ENCODE measurements at places on chromosomes 3 and 15. TPM values are rescaled to one million over a fixed set of nuclear protein-coding genes. Genes with fewer than 3 reads are reported as not detected.

GRCh38 chr3:144770915-144771351, 799.3 kb downstream of the DIPK2A start:
- H3K27me3 ChIP-seq = no peaks in the 10 kb centered on the region
- no peaks in the 10 kb centered on the region for H3K4me1 ChIP-seq
- no peak overlapping the region for H3K27ac ChIP-seq
- H3K36me3 ChIP-seq = no peaks in the 10 kb centered on the region
- no peak overlapping the region for H3K4me3 ChIP-seq
- DNase-seq = no peak

The SUCNR1 gene
- total RNA-seq = 2.0 TPM

- no peaks in the 10 kb centered on the region for H3K4me1 ChIP-seq
- DNase-seq = no peak
- no peaks in the 10 kb centered on the region for H3K27me3 ChIP-seq
- no peak overlapping the region for H3K27ac ChIP-seq
- no peak overlapping the region for H3K4me3 ChIP-seq
- H3K36me3 ChIP-seq = no peaks in the 10 kb centered on the region
Observed at GRCh38 chr3:55690726-55691125, 203.6 kb upstream of the WNT5A start.

- no peak overlapping the region for H3K4me3 ChIP-seq
- no peak overlapping the region for H3K27ac ChIP-seq
- no peaks in the 10 kb centered on the region for H3K27me3 ChIP-seq
- no peak for DNase-seq
- H3K36me3 ChIP-seq = no peaks in the 10 kb centered on the region
Observed at GRCh38 chr3:172692751-172693338, 18.0 kb downstream of the NCEH1 start.

GRCh38 chr15:38853608-38854007, 289.0 kb upstream of the RASGRP1 start:
- H3K36me3 ChIP-seq = no peaks in the 10 kb centered on the region
- no peak overlapping the region for H3K27ac ChIP-seq
- no peaks in the 10 kb centered on the region for H3K4me1 ChIP-seq
- H3K4me3 ChIP-seq = no peak overlapping the region
- H3K27me3 ChIP-seq = no peaks in the 10 kb centered on the region

The CADM2 gene
- 0.06 TPM for total RNA-seq

- no peaks in the 10 kb centered on the region for H3K36me3 ChIP-seq
- DNase-seq = no peak
- H3K27ac ChIP-seq = no peak overlapping the region
- H3K4me3 ChIP-seq = no peak overlapping the region
- no peaks in the 10 kb centered on the region for H3K4me1 ChIP-seq
Observed at GRCh38 chr15:49848282-49848724, 227.5 kb downstream of the DTWD1 start.

The ZPLD1 gene
- not detected for total RNA-seq

DNA sequence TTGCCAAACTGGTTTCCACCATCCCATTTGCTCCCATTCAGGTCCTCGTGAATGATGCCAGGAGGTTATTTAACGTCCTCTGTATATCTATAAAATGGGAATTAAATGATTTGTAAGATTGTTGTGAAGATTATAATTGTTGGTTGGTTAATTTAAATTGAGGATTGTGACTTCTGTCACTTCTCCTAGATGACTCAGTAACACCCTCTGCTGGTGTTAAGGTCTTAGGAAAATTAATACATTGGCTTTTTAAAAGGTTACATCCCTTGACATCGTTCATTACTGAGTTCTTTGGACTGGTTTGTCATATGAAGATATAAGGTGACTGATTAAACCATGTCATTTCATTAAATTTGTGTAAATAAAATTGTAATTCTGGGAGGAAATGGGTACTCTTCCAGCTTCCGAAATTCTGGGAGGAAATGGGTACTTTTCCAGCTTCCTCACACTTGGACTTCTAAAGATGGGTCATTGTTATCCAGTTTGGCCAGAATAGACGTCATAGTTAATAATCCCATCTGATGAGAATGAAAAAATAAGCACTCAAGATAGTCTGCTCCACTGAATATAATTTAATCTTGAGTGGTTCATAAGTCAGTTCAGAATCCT, 33.3 kb upstream of the PAQR5 start:
- no peak overlapping the region for H3K27ac ChIP-seq
- H3K4me1 ChIP-seq = no peaks in the 10 kb centered on the region
- H3K4me3 ChIP-seq = no peak overlapping the region
- no peaks in the 10 kb centered on the region for H3K27me3 ChIP-seq
- DNase-seq = no peak

- no peaks in the 10 kb centered on the region for H3K36me3 ChIP-seq
- H3K4me3 ChIP-seq = no peak overlapping the region
- no peak for DNase-seq
- H3K27me3 ChIP-seq = peaks cover 3% of the 10 kb centered on the region
Observed at GRCh38 chr3:37450561-37450960, 276.2 kb upstream of the LRRFIP2 start.

The CPN2 gene
- total RNA-seq = 199 TPM

The CCR1 gene
- total RNA-seq = 3.7 TPM

The TRPC1 gene
- 2.5 TPM for total RNA-seq

The TGM4 gene
- not detected for total RNA-seq
